Activated CD8-positive, alpha-beta T cell treated with anti-CD3 and anti-CD28 coated beads, Interleukin-2, amount 10 ng/mL, durations not matched to agents 7 days and 5 days (primary cell): ENCODE measurements at places on chromosomes 4 and X.

- no peak for DNase-seq
Observed at GRCh38 chrX:65976161-65976560, 63.7 kb downstream of the VSIG4 start.

- DNase-seq: no peak
Observed at GRCh38 chr4:110372485-110372884, 103.5 kb upstream of the ENPEP start.

DNA sequence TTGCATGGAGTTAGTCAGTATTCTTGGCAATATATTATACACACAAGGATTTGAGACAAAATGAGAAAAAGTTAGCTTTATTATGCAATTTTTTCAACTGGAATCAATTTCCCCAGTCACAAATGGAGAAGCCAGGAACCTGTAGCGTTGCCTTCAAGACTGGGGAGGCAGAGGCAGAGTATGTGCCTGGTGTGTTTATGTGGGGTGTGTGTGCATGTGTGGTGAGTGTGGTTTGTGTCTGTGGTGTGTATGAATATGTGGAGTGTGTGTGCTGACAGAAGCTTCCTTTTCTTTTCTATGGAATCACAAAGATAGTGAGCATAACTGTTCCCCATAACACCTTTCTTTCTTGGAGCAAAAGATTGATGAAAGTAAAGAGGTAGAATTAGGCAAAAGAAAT, 37.0 kb downstream of the TNIP3 start:
- DNase-seq: no peak

- no peak for DNase-seq
Observed at GRCh38 chrX:76029385-76029784, 143.5 kb upstream of the PBDC1 start.

DNA sequence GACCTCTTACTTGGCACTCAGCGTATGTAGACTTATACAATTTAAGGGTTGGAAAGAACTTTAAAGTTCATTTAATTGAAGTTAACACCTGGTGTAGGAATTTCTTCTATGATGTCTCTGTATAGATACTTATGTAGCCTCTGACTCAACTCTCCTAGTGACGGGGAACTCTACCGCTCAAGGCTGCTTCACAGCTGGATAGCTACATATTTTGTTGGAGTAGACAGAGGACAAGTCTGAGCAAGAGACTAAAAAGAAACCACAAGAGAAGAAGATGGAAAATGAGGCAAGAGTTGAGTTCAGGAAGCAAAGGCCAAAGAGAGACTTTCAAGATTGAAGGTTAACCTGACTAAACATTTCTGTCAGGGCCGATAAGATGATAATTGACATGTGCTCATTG, 52.6 kb downstream of the GPR50 start:
- DNase-seq: no peak

DNA sequence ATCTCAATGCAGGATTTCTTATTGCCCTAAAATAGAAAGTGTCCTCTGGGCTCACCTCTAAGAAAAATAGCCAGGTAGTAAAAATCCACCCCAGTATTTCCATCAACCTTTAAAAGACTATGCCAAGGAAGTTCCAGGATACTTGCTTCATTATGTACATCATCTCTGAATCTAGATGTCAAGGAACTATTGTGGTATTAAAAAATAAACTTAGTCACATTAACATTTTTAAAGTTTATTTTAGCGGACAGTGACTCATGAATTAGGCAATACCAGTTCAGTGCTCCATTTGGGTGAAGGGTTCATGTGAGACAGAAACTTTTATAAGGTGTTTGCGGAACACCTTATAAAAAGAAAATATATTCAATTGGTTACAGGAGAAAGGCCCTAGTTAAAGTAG, 209.2 kb downstream of the ADAM29 start:
- DNase-seq: no peak

DNA sequence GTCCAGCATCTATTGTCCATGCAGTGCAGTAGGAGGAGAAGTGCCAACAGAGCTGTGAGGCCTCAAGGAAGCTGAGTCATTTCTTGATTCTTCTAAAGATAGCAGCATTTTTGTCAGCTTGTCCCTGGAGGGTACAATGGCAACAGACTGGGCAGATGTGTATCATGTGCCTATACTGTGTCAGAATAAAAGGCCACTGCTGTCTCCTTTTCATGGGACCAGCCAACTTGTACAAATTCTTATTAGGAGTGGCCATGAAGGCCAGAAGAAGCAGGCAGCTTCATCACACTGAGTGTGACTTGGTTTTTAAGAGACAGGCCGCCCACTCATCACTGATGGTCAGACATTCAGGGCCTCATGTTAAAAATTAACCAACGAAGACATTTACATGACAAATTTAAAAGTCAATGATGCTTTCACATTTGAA, 185.0 kb upstream of the FAM241A start:
- no peak for DNase-seq

GRCh38 chrX:12906046-12906761, at the start of gene TLR8:
TSS of gene TLR8 (plus strand) at chrX:12906620. CDS start at chrX:12906707, 87 bp downstream.
- no peak for DNase-seq

DNA sequence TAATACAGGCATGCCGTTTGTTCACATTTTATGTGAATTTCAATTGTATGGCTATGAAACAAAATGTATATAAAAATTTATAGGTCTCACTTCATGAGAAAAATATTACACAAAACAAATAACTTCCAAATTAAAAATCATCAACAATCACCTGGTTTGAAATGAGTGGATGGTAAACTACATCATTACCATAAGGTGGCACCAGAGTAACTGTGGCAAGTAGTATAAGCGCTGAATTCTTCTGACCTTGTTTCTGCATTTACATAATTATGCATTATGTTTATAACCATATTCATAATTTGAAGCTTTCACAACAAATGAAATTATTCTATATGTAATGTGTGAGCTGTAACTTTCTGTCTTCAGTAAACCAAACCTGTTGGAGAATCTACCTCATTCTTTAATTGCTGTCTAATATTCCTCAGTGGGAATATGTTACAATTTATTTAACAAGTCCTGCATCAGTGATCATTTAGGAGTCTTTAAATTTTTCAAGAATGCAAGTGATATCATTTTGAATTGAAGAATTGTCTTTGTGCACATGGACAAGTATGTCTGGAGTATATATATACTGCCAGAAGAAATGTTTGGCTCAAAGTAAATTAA, 55.2 kb downstream of the MMRN1 start:
- no peak for DNase-seq

- DNase-seq: no peak
Observed at GRCh38 chrX:150731795-150732194, 38.6 kb downstream of the MTMR1 start.

DNA sequence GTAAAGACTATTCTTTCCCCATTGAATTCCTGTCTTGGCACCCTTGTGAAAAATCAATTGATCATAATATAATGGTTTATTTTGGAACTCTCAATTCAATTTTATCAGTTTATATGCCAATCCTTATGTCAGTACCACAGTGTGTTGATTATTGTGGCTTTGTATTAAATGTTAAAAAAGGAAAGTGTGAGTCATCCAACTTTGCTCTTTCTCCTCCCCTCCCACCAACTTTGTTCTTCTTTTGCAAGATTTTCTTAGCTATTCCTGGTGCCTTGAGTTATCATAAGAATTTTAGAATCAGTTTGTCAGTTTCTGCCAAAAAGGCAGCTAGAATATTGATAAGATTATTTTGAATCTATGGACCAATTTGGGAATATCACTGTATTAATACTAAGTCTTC, 11.2 kb upstream of the RNF175 start:
- DNase-seq: no peak

DNA sequence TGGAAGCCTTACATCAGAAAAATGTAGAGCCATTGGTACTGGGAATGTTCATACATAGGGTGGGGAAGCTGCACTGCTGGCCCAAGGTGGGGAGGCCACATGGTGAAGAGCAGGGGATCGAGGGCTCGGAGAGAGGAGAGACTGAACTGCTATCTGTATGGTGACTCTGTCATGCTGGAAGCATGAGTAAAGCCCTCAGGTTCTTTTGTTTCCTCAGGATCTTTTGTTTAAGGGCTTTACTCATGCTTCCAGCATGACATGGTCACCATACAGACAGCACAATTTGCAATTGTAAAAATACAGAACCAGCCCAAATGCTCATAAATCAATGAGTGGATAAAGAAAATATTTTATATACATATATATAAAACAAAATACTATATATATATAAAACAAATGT, 78.4 kb downstream of the KLF8 start:
- no peak for DNase-seq

- DNase-seq: no peak
Observed at GRCh38 chr4:186765138-186765537, 41.5 kb upstream of the FAT1 start.

DNA sequence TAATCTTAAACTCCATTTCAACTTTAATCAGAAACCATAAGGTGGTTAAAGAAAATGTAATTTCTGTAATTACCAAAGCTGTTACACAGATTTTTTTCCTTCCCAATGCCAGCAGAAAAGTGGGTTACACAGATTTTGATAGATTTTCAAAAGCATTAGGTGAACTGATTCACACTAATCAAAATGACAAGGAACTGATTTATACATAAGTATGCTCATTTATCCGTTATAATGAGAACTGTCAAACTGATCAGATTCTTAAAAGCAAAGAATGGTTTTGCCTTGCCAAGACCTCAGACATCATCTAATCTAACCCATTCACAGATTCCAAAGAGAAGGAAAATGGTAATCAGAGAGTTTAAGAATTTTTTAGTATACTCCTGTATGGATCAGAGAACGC, 5.2 kb downstream of the UGDH start:
- DNase-seq: no peak

- DNase-seq: no peak
Observed at GRCh38 chr4:152309418-152309817, 226.5 kb downstream of the FBXW7 start.

- no peak for DNase-seq
Observed at GRCh38 chrX:30751497-30751896, 98.3 kb downstream of the GK start.

DNA sequence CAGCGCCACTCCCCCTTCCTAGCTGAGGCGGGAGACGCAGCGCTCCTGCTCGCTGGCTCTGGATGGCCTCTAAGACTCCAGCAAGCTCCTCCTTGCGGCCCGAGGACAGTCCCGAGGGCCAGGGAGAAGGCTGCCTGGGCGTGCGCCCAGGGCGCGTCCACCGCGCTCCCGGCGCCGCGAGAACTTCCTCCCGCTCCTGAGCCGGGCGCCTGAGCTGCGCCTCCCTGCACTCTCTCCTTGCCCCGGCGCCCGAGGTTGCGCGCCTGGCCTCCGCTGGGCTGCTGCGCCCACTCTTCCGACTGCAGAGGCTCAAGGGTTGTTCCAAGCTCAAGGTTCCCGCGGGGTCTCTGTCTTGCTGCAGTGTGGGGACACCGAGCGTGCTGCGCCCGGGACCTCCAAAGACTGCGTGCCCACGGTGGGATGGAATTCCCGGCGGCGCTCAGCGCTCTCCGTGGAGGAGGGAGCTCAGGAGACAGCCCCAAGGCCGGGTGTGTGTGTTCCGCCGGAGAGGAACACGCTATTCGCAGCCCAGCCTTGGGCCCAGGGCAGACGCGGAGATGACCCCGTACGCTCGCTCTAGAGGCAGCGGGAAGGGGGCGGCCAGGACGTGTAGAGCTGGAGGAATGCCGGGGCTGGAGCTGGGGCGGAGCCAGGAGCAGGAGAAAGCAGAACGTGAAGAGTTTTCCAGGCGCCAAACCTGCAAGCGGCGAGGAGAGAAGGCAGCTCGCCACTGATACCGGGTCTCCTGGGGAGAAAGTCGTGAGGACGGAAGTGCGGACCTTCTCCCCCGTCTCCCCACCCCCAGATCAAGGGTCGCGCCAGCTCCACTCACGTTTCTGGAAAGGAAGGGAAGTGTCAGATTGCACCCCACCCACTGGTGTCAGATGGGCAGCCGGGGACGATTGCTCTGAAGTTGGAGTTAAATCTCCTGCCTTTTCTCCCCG, at the start of gene ARHGAP6:
ARHGAP6 (minus strand) TSS at position 753 of the 944 bp plus-strand sequence. CDS start 1,092 bp downstream, outside the sequence.
- DNase-seq: no peak

- DNase-seq: no peak
Observed at GRCh38 chr4:125388613-125389012, 73.9 kb downstream of the FAT4 start.
